HS-5 (cell line): ENCODE measurements at places on chromosomes 2 and 18.

- no peak for DNase-seq
Observed at GRCh38 chr2:38650717-38651116, 15.2 kb upstream of the GALM start.

DNA sequence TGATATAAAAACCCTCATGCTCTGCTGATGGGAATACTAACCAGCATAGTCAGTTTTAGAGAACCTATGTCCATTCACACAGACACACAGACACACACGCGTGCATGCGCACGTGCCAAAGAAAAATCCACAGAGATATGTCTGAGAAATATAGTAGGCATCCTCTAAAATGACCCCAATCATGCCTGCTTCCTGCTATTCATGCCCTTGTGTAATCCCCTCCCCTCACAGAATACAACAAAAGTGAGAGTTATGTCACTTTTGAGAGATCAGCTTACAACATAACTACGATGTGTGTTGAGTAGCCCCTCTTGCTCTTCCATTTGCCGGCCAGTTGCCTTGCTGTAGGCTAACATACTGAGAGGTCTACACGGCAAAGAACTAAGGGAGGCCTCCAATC, 121.3 kb downstream of the DYM start:
- DNase-seq, result no peak

DNA sequence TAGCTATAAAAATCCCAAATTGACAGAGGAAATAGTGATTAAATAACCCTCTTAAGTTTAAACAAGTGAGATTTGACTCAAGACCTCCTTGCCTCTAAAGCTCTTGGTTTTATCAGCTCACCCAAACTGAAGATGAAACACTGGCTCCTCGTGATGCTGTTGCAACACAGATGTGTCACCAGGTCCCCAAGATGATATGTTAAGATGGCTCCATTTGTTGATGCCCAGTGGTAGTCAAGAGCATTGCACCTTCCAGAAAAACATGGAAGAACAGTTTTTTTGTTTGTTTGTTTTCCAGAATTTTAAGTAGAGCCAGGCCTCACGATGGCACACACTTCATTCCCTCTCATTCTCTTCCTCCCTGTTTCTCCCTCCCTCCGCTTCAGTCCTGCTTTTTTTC, 399.8 kb downstream of the TXNL1 start:
- DNase-seq, result no peak

- no peak for DNase-seq
Observed at GRCh38 chr2:231181860-231182512, 16.4 kb upstream of the ARMC9 start.

DNA sequence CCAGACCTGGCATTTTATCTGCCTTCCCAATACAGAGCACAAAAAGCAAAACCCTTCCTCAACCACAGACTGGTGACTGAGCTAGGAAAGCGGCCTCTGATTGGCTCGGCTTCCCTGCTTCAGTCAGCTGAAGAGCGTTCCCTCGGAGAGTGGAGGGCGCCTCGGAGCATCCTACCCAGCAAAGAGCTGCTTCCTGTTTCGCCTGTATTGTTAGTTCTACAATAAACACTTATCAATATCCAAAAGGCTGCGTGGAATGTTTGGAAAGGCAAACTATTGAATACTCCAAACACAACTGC, 125.0 kb downstream of the CACNB4 start:
- DNase-seq, result no peak
